ENCODE measurements at places on chromosomes 13 and 19.

DNA sequence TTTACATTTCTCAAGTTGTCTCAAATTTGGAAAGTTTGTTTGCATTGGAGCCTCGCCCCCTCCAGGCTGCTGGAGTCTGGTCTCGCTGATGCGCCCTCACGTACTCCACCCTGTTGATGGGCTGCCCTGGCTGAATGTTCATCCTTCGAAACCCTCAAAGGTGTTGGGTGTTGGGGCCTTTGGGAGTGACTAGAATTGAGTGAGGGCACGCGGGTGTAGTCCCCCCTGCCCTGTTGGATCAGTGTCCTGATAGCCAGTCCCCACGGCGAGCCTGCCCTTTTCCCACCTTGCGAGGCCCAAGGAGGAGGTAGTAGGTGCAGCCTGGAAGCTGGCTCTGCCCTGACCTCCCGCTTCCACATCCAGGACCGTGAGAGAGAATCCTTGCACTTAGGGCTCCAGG is 14.8 kb downstream of the TFDP1 start:
- no peak for DNase-seq

GRCh38 chr13:34294483-34295129 is 476.7 kb downstream of the RFC3 start:
- no peak for DNase-seq

- no peak for DNase-seq
Measured at GRCh38 chr13:48400090-48400694, 12.7 kb downstream of the LPAR6 start.

DNA sequence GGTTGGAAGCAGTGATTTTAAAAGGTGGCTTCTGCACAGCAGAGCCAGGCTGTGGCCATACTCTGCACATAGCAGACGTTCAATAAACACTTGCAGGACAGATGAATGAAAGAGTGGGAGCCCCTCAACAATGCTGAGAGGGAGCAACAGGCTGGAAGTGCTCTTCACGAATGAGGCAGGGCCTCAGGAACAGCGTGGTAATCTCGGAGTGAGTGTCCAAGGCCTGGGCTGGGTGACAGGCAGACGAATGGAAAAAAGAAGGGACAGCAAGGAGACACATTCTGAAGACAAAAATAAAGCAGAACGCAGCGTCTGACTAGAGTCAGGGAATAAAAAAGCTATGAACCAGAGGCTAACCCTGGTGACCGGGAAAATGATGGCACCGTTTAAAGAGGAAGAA is 11.1 kb downstream of the GJA3 start:
- no peak for DNase-seq

- peak; percentile 75 for DNase-seq
Measured at GRCh38 chr19:54248016-54248601, 5.5 kb upstream of the LILRA6 start.

- DNase-seq = no peak
Measured at GRCh38 chr13:95957331-95957730, 95.9 kb downstream of the UGGT2 start.

- no peak for DNase-seq
Measured at GRCh38 chr13:80309926-80310325, 31.0 kb downstream of the SPRY2 start.
